ENCODE measurements at places on chromosomes 7 and 10. TPM values are rescaled to one million over a fixed set of nuclear protein-coding genes. Genes with fewer than 3 reads are reported as not detected.
A peak's percentile ranks its signal among the peaks of the same experiment; 100 is the strongest.

- H3K27ac ChIP-seq: no peak overlapping the region
- H3K4me3 ChIP-seq: no peak overlapping the region
- DNase-seq: peak; percentile 47
- H3K27me3 ChIP-seq: no peaks in the 10 kb centered on the region
- peaks cover 7% of the 10 kb centered on the region for H3K4me1 ChIP-seq
Measured at GRCh38 chr10:78634389-78634815, 434.4 kb upstream of the ZMIZ1 start.

DNA sequence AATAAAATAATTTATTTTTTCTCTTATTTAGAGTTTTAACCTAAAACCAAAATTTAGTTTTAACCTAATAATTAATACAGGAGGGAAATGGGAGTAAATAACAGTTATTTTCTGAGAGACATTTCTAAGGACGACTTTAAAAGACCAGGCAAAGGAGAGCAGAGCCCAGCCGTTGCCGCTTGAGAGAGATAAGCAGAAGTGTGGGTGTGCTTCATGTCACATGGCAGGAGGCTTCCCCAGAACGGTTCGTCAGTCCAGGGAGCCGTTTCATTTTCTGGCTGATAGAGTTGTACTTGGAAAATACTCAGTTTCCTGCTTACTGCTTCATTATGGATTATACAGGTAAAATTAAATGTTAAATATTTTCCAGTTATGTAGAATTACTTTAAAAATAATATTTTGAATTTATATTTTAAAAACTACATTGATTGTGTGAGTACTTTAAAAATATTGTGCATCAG is 61.4 kb downstream of the ST7 start:
- H3K4me1 ChIP-seq: no peaks in the 10 kb centered on the region
- DNase-seq: peak; percentile 85
- no peak overlapping the region for H3K27ac ChIP-seq
- H3K27me3 ChIP-seq: no peaks in the 10 kb centered on the region
- no peaks in the 10 kb centered on the region for H3K36me3 ChIP-seq
- no peak overlapping the region for H3K4me3 ChIP-seq

- H3K4me3 ChIP-seq: no peak overlapping the region
- no peaks in the 10 kb centered on the region for H3K36me3 ChIP-seq
- no peaks in the 10 kb centered on the region for H3K4me1 ChIP-seq
- H3K27me3 ChIP-seq: no peaks in the 10 kb centered on the region
- DNase-seq: no peak
Measured at GRCh38 chr10:33071857-33072256, 113.8 kb upstream of the ITGB1 start.

DNA sequence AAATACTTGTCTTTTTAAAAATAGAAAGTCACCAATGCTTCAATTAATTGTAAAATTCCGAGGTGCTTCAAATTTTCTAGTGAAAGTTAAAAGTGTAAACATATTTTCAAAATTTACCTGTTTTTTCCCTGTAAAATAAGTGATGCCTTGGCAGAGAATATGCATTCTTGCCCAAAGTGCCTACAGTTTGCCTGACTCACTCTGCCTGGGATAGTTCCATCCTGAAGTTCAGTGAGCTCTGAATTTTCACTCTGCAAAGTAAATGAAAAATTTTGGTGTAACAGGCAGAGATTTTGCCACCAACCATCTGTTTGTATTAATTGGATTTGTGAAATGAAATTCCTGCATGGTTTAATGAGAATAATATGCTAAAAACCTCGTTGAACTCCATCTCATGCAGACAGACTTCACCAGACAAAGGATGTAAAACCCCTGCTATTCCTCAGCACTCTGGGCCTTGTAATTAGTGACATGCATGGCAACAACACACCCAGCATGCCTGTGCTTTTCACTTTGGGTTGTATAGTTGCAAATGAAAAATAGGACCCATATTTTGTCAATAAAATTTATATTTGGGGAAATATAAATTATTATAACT is 117.4 kb upstream of the GNAI1 start:
- H3K27me3 ChIP-seq: no peaks in the 10 kb centered on the region
- DNase-seq: no peak
- H3K36me3 ChIP-seq: no peaks in the 10 kb centered on the region
- H3K4me3 ChIP-seq: no peak overlapping the region
- H3K27ac ChIP-seq: no peak overlapping the region

DNA sequence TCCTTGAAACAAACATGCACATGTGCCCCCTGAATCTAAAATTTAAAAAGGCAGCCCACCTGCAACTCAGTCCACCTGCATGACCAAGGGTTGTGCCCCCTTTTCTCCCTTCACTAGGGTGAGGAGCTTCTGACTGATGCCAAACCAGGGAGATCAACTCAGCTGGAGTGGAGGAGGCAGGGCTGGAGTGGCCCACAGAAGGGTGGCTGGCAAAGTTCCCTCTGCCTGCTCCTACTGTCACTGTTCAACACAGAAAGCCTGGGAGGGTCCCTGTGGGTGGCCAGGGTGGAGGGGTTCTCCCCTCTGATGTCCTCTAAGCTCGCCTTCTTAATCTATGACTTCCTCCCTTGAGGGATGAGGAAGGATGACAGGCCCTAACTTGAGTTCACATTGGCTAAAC is 55.7 kb upstream of the ANTXRL start:
- H3K4me1 ChIP-seq: no peaks in the 10 kb centered on the region
- H3K27ac ChIP-seq: no peak overlapping the region
- H3K4me3 ChIP-seq: no peak overlapping the region
- no peak for DNase-seq
- no peaks in the 10 kb centered on the region for H3K27me3 ChIP-seq

Gene EN2
- 0.08 TPM for total RNA-seq

Gene WNT8B
- not detected for total RNA-seq

Gene MRLN
- not detected for total RNA-seq

Gene SLC26A3
- not detected for total RNA-seq

Gene STMP1
- 20.8 TPM for total RNA-seq

Measured in adrenal gland (tissue), 19 donors.